ENCODE measurements at places on chromosomes 13 and 19.
A peak's percentile ranks its signal among the peaks of the same experiment; 100 is the strongest.

DNA sequence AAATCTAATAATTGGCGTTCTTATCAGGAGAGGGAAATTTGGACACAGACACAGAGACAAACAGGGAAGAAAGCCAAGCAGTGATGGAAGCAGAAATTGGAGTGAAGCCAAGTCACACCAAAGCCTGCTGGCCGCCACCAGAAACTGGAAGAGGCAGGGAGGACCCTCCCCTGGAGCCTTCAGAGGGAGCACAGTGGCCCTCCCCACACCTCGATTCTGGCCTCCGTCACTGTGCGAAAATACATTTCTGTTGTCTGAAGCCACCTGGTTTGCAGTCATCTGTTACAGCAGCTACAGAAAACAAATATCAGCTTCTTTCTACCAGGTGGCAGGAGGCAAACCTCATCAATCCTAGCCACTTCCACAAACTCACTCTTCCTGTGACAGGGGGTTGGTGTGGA lies 8.3 kb upstream of the TLE6 start:
- ATAC-seq = peak; percentile 45

DNA sequence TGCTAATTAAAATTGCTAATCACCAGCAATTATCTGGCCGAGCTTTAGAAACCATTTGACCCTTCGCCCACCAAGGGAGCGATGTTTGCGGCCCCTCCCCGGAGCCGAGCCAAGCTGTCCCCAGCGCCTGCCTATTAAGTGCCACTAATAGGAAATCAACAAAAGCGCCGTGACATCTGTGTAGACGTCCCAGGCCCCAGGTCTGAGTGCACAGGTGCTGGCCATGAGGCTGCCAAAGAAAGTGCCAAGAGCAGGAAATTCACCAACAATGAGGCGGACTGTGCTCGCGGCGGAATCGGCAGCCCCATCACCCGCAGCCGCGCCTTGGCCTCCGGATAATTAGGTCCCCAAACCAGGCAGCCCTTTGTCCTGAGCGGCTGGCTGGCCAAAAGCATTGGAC lies 44.5 kb upstream of the SPACA7 start:
- ATAC-seq = no peak

DNA sequence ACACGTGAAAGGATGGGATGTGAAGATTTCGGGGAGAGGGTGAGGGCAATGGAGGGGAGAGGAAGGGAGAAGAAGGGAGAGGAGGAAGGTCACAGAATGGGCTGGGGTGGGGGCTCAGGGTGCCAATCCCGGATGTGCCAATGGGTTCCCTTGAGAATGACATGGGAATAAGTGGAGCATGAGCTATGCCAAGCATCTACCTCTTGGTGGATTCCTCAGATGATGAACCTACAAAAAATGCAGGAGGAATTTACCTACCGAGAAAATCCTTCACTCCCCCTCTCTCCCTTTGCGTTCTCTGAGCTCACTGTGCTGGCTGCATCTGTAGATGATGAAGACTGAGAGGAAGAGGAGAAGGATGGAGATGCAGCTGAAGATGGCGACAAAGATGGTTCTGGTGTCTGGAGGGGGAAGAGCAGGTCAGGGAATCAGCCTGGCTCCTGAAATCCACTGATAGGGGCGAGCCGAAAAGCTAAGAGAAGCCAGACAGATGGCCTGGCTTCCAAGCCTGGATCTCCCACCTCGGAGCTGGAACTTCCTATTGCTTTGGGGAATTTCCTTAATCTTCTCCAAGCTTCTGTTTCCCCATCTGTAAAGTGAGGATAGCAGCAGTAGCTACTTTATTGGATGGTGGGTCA lies 21.6 kb downstream of the VSTM1 start:
- no peak for ATAC-seq

- no peak for ATAC-seq
These were observed 2818.6 kb upstream of the PCDH20 start for GRCh38 chr13:64234255-64234654.

GRCh38 chr13:49220036-49220855 lies at the start of gene MLNR:
Gene MLNR, plus strand, starts transcription at chr13:49220338. Its CDS starts 0 bp downstream, at chr13:49220338.
- ATAC-seq = peak; percentile 83

- peak; percentile 85 for ATAC-seq
These were observed 282.9 kb downstream of the TSHZ3 start for GRCh38 chr19:31066385-31066784.

GRCh38 chr19:35142606-35143230 lies 337 bp upstream of the FXYD7 start:
- peak; percentile 31 for ATAC-seq

DNA sequence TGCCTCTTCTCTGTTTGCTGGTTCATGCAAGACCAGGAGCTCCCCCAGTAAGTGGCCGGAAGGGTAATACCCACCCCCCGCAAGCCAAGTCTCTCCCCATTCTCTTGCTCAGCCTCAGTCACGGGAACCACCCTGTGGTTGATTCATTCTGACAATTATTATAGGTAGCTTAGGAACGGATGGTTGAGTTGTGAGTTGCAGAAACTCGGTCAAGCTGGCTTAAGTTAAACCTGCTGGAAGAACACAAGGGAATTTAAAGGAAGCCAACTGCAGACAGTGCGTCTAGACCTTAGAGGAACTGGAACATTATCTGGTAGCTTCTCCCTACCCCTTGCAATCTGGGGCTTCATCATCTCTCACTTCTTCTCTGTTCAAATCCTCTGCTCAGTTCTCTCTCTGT lies 8.9 kb downstream of the FPR1 start:
- no peak for ATAC-seq

DNA sequence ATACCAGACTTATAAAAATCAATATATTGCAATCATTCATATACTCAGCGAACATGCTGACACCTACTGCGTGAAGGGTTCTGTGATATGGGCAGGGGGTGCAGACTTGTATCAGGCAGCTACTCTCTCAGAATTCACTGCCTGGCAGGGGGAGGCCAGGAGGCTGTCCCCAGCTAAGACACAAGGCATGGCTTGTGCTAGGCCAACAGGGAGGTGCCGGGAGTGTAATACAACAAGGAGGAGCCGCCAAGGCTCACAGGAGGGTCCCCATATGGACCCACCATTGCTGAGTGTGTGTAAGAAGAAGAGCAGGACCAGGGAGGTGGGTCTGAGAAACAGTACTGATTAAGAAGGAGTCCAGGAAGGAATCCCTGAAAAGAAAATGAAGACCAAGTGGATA lies 97.2 kb downstream of the COL4A2 start:
- ATAC-seq = no peak

DNA sequence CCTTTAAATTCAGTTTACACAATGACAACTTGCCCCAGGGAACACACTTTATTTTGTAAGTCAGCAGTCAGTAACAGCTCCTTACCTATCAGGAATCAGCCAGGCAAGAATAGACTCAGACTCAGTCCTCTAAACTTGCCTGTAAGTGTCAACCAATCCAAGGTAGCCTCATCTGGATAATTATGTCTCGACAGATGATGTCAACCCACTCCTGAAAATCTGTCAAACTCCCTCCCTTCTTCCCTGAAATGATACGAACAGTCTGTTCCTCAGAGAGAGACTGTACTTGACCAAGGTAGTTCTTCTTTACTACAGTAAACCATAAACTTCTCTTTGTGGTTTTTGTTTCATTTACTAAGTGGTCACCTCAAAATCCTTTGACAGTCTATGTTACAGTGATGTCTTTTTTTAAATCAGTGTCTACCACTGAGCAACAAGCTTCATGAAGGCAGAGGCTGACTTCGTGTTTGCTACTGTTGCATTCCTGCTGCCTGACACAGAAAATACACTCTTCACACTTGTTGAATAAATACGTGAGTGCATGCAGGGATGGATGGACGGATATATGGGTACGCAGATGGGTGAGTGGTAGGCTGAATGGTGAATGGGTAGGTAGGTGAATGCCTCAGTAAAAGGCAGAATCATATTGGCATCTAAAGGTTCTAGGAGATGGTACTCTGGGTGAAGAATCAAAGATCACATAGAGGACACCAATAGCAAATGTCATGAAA lies 17.5 kb upstream of the FREM2 start:
- ATAC-seq = no peak
